ENCODE measurements at places on chromosomes 2 and 18. TPM values are rescaled to one million over a fixed set of nuclear protein-coding genes. Genes with fewer than 3 reads are reported as not detected.

GRCh38 chr2:189527812-189528592, 52.6 kb downstream of the SLC40A1 start:
- no peak overlapping the region for H3K4me3 ChIP-seq
- DNase-seq: no peak
- no peaks in the 10 kb centered on the region for H3K27me3 ChIP-seq
- H3K27ac ChIP-seq: no peak overlapping the region
- H3K4me1 ChIP-seq: no peaks in the 10 kb centered on the region

GRCh38 chr2:118565786-118566540, 281.5 kb downstream of the EN1 start:
- H3K27ac ChIP-seq: no peak overlapping the region
- no peaks in the 10 kb centered on the region for H3K36me3 ChIP-seq
- H3K4me3 ChIP-seq: no peak overlapping the region
- H3K4me1 ChIP-seq: no peaks in the 10 kb centered on the region
- peaks cover 25% of the 10 kb centered on the region for H3K27me3 ChIP-seq
- DNase-seq: no peak

DNA sequence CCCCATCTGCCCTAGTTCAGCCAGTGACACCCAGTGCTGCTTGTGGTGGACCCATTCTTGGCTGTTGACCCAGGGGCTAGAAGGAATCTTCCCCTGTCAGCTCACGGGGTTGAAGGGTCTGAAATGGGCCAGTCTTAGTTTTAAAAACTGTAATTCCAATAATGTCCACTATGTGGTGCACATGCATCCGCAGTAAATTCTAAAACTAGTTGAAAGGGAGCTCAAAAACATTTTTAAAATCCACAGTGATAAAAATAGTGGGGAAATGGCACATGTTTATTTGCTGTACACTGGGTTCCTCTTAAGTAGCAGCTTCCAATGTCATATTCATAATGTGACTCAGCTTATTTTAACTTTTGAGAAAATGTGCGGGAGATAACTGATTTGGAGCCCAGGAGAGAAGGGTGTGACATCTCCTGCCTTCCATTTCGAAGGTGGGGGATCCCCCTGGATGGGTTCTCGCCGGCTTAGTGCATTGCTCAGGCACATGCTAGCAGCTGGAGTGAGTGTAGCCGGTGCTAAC, 32.8 kb downstream of the GRHL1 start:
- peaks cover 8% of the 10 kb centered on the region for H3K4me1 ChIP-seq
- no peak overlapping the region for H3K4me3 ChIP-seq
- H3K27me3 ChIP-seq: no peaks in the 10 kb centered on the region
- no peaks in the 10 kb centered on the region for H3K36me3 ChIP-seq
- peak; percentile 61 for DNase-seq

GRCh38 chr2:235553291-235553690, 59.4 kb downstream of the AGAP1 start:
- H3K36me3 ChIP-seq: no peaks in the 10 kb centered on the region
- no peak overlapping the region for H3K4me3 ChIP-seq
- H3K27me3 ChIP-seq: no peaks in the 10 kb centered on the region
- no peak for DNase-seq
- peaks cover 12% of the 10 kb centered on the region for H3K4me1 ChIP-seq
- H3K27ac ChIP-seq: no peak overlapping the region

- no peaks in the 10 kb centered on the region for H3K4me1 ChIP-seq
- no peaks in the 10 kb centered on the region for H3K36me3 ChIP-seq
- no peaks in the 10 kb centered on the region for H3K27me3 ChIP-seq
- no peak overlapping the region for H3K27ac ChIP-seq
These were observed 1.1 kb upstream of the DPP4 start for GRCh38 chr2:162074928-162075688.

DNA sequence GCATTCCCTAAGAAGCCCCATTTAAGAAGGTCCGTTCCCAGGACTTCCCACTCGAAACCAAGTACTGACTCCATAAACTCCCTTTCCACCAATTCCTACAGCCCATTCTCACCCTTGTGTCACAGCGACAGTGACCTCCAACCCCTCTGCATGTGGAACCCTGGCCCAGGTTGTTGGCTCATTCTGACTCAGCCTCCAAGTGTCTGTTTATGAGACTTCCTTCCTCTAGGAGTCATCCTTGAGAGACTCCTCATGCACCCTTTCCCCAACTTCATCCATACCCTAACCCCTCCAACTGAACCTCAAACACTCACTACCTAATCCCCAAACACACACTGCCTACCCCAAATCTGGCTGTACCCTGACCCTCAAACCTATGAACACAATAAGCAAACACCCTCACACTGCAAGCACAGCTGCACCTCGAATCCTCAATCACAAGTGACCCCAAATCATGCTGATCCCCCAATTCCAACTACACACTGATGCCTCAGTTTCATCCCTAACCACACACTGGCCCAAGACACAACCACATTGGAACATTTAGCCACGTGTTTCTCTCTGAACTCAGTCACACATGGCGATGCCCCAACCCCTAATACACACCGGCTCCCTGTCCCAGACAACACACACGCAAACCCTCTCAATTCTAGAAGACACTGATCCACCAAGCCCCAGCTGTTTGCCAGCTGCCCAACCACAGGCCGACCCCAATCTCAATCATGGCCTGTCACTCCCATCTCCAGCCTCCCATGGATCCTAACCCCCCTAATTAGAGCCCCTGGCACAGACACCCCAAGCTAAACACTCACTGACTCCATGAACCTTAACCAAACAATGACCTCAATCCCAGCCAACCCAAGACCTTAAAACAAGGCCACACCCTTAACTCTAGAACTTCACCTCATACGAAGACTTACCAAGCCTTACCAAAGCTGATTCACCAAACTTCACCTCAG, 219.6 kb downstream of the CYP26B1 start:
- peaks cover 20% of the 10 kb centered on the region for H3K27me3 ChIP-seq
- DNase-seq: peak; percentile 2
- no peaks in the 10 kb centered on the region for H3K36me3 ChIP-seq
- H3K4me1 ChIP-seq: no peaks in the 10 kb centered on the region
- no peak overlapping the region for H3K4me3 ChIP-seq
- H3K27ac ChIP-seq: no peak overlapping the region

- no peaks in the 10 kb centered on the region for H3K27me3 ChIP-seq
- no peak overlapping the region for H3K27ac ChIP-seq
- H3K36me3 ChIP-seq: no peaks in the 10 kb centered on the region
- no peaks in the 10 kb centered on the region for H3K4me1 ChIP-seq
- no peak overlapping the region for H3K4me3 ChIP-seq
- no peak for DNase-seq
These were observed 55.1 kb downstream of the CDH19 start for GRCh38 chr18:66548747-66549146.

DNA sequence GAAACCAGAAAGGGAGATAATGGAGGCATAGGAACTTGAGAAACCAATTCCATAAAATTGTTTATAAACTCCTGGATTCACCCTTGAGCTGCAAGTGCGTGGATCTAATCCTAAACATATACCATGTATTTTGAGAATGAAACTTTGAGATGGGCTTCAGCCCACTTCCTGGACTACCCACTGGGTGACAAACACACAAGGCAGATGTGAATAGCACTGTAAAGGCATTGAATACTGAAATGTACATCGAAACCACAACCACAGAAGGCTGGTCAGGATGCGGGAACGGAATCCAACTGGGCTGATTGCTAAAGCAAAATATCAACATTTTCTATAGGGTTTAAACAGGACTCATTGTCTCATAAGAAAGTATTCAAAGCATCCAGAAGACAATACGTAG, 228.5 kb upstream of the ZEB2 start:
- H3K36me3 ChIP-seq: no peaks in the 10 kb centered on the region
- H3K4me1 ChIP-seq: no peaks in the 10 kb centered on the region
- H3K4me3 ChIP-seq: no peak overlapping the region
- H3K27ac ChIP-seq: no peak overlapping the region

LAMA1 gene
- total RNA-seq: 0.18 TPM

INPP5D gene
- 5.6 TPM for total RNA-seq

RNPEPL1 gene
- total RNA-seq: 38.3 TPM

ANO7 gene
- 4.1 TPM for total RNA-seq

PROC gene
- not detected for total RNA-seq

GKN2 gene
- not detected for total RNA-seq

ALLC gene
- total RNA-seq: not detected

RUFY4 gene
- not detected for total RNA-seq
